ENCODE measurements at places on chromosomes 6 and 20.

GRCh38 chr6:135195041-135195440, 13.9 kb downstream of the MYB start:
- DNase-seq = no peak

GRCh38 chr6:24755279-24755678, 19.5 kb upstream of the GMNN start:
- DNase-seq = no peak

DNA sequence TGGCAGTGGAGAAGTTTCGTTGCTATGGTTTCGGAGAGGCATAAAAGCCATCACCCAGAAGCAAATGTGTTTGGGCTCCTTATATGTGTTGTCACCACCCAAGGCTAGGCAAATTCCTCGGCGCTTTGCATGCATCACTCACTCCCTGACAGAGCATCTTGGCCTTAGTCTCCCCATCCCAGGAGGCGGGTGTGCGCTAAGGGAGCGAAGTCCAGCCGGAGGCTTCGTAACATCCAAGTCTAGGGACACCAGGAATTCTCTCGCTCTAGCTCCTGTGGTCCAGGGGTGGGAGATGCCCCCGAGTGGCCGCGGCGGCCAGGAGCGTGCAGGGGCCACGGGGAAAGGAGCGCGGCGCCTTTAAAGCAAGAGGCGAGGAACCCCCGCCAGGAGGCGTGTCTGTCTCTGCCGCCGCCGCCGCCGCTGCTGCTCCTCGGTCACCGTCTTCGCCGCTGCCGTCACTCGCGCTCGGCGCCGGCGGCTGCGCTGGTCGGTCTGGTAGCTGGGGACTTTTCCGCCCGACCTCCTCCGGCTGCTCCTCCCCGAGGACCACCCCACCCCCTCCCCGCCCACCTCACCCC, at the start of gene GRIK2:
Gene GRIK2 (plus strand): TSS at position 458 of the 578 bp plus-strand sequence.
- DNase-seq = no peak

DNA sequence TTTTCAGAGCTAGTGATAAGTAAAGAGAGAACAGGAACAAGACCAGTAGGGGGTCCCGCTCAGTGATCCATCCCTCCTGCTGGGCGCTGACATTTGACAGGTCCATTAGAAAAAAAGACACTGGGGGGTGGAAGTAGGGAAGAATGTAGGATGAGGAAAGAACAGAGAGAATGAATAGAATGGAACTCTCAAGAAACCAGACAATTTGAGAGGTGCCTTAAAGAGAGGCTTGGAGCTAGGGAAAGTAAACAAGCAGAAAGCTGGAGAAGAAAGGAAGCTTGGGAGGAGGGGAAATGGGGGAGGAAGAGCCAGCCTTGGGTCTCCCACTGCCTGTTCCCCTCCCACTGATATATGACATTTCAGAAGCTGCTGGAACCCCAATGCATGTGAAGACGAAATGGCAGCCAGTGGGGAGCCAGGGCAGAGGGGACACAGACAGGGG, 8.4 kb downstream of the GABBR1 start:
- DNase-seq = no peak

DNA sequence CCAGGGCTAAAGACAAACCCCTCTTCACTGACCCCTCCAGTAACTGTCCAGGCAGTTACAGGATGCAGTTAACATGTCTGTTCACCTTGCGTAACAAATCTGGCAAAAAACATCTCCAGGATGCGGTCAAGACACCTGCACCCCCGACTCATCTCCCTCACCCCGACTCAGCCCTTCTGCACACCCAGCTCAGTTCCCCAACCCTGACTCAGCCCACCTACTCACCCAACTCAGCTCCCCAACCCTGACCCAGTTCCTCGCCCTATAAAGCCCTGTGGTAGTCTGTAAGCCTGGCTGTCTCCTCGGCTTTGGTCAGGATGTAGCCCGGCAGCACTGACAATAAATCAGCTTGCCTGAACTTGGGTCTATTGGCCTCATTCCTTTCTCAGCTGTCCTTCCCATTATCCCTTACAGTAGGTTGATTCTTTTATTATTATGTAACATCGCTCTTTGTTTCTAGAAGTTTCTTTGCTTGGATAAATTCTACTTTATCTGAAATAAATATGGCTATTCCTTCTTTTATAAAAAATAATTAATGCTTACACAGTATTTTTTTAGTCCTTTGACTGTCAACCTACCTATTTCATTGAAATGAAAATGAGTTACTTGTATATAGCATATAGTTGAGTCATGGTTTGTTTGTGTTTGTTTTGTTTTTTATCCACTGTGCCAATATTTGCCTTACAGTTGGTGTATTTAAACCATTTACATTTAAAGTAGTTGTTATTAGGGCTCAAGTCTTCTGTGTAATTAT, 12.9 kb upstream of the ADTRP start:
- DNase-seq = peak; percentile 55

DNA sequence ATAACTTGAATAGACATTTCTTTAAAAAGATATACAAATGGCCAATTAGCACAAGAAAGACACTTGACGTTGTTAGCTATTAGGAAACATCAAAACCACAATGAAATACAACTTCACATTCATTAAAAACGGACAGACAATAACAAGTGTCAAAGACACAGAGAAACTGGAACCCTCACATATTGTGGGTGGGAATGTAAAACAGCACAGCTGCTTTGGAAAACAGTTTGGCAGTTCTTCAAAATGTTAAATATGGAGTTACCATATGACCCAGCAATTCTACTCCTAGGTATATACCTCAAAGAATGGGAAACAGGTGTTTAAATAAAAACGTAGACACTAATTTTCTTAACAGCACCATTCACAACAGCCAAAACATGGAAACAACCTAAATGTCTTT, 100.5 kb upstream of the SLC22A23 start:
- no peak for DNase-seq

GRCh38 chr6:121771937-121772720, 336.7 kb downstream of the GJA1 start:
- no peak for DNase-seq

GRCh38 chr6:16230953-16231352, 7.4 kb upstream of the GMPR start:
- no peak for DNase-seq

GRCh38 chr20:62838128-62838891, 21.5 kb downstream of the COL9A3 start:
- no peak for DNase-seq

GRCh38 chr6:97053643-97054411, 129.3 kb downstream of the KLHL32 start:
- peak; percentile 52 for DNase-seq

DNA sequence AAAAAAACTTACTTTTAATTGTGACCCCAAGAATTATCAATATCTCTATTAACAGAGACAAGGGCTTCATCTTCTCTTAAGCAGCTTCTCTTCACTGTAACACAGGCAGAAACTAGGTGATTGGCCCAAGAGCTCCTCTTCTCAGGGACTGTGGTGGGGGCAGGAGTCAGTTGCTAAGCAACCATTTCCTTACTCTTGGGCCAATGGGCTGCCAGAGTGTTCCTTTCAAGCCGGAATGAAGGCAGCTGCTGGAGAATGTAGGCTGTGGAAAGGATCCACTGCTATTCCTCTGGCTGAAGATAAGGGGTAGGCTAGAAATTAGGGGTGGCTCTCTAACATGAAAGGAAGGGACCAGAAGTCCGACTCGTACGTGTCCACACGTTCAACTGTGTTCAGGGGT, at the start of gene SEL1L2:
Gene SEL1L2 (minus strand): TSS at position 150 of the 400 bp plus-strand sequence. CDS start 80 bp downstream, at position 70.
- no peak for DNase-seq

DNA sequence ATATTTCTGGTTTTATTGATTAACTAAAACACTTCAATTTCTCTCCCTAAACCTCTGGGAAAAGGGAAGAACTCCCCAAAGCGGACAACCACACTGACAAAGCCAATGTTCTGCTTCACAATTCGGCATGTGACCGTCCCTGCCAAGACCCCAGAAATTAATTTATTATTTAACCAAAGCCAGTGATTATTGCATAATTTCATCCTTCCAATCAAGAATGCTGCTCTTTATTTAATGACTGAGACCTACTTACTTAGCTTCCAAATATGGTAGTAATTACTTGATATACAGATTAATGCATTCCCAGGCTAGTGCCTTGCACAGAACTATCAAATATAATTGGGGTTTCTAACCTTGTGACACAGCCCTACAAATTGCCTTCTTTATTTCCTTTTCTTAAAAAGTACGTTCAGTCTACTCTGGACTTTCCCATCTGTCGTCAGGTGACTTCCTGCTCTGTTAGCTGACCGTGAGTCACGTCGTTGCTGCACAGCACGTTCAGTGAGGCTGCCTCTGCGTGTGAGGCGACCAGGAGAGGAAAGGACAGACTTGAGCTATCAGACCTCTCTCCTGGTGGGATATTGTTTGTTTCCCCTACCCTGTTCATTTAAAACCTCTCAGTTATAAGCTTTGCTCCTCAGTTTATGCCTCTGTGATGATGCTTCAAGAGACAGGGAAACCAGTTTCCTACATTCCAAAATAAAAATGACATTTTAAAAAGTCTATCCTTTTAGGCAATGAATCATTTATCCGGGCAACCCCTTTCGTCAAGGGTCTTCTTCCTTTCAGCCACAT, 55.7 kb upstream of the TNFAIP3 start:
- peak; percentile 88 for DNase-seq

DNA sequence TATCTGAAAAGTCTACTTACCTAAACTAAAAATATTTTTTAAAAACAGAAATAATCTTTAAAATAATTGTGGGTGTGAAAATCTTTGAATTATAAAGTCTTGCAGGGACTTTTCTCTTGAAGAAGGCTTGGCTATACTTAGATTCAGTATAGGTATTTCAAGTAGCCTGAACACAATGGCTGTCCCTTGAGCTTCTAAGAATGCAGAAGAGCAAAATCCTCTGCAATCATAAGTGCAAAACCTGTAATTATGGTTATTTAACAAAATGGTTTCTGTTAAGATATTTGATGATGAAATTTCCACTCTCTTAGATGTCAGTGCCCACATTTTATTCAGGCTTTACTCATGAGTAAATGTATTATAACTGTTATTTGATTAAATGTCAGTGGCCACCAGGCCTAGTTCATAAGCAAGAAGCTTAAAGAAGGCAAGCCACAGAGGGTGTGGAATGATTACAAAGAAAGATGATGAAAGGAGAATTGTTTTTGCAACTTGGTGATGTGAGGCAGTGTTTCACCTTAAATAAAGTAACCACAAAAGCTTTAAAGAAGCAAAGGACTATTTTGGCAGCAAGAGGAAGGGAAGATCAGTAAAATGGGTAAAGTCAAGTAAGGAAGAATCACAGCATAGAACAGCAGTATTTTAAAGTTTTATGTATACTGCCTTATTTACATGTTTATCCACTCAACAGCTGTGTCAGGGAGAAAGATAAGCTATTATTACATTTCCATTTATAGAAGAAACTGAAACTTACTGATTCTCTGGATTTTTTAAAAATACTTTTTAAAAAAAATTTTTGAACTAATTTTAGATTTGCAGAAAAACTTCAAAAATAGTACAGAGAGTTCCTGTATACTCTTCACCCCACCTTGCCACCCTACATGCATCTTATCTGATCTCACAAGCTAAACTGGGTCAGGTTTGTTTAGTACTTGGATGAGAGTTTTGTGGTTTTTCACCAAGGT, 351.2 kb upstream of the RUNX2 start:
- DNase-seq = no peak

DNA sequence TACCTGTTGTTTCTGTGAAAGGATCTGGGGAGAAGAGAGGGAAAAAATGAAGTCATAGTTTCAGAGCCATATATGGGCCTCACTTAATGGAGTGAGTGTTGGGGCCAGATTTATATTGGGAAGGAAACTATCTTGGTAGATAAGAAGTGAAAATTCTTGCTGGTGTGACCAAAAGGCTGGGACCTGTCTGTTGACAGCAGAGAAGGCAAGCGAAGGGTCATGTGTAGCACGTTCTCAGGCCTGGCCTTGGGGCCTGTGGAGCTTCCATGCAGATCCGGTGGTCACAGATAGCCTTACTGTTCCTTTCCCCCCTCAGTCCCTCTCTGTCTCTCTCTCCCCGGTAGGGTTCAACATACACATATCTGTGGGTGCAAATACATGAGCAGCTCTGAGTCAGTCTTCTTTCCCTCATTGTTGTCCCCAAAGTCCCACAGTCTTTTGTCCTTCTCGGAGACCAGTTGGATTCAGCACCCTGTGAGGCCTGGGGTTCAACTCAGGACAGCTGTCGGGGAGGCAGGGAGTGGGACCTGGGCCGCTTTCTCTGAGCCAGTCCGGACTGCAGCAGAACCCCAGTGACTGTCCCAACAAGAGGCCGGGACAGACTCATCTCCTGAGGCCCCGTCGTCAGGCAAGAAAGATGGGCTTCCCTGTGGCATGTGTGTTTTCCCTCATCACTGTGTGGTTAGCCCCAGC, 34.6 kb downstream of the PPP1R14C start:
- DNase-seq = no peak

- DNase-seq = no peak
Measured at GRCh38 chr6:156345700-156346099, 431.5 kb upstream of the ARID1B start.

DNA sequence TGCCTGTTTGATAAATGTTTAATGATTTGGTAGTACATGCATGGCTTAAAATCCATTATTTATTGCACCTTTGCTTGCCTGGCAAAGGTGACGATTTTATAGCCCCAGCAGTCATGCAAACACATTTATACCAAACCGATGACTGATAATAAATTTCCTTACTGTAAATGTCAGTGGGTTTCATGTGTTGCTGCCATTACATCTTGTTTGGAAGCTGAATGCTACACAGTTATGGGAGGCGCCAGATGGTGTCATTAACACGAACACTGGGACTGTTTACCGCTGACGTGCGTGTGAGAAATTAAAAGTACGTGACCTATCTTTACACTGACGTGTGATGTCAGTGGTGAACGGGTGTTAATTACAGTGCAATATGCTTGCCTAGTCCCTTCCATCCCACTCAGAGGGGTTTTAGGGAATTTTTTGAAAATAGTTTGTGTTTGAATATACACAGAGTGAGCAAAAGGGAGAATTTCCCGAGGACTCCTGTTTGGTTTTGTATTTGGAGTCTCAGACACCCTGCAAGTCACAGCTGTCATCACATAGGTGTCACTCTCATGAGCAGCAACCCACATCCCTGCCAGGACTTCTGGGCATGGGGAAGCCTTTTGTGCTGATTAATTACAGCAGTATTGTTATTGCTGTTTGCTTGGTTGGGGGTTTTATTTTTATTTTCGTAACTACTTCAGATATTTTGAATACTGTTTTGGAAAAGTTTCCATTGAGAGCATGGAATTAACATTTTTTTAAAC, 151.8 kb upstream of the INSM1 start:
- no peak for DNase-seq

GRCh38 chr20:3731944-3732326, 550 bp upstream of the HSPA12B start:
- DNase-seq = no peak

GRCh38 chr6:38407192-38407591, 232.5 kb downstream of the BTBD9 start:
- no peak for DNase-seq

DNA sequence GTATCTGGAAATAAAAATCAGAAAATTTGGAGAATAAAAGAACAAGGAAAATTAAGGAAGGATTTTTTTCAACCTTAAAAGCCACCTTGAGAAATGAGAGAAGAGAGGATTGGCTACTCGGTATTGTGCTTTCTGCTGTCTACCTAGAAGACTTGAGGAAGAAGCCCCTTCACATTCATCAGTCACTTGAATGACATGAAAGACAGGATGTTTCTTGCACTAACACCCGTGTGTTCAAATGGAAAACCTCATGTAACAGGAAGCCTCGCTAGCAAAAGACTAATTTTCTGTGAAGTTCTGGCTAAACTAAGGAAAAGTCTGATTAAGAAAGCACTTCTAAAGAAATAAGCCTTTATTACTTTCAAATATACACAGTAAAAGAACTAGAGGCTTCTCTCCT, 69.9 kb downstream of the OLIG3 start:
- DNase-seq = no peak

GRCh38 chr6:34447910-34448309, 18.0 kb upstream of the PACSIN1 start:
- no peak for DNase-seq

GRCh38 chr6:5213836-5214235, 46.9 kb downstream of the LYRM4 start:
- DNase-seq = peak; percentile 22
